Stimulated activated CD4-positive, alpha-beta T cell treated with anti-CD3 and anti-CD28 coated beads, Interleukin-4, amount 100 ng/mL, for 4 hours (primary cell): ENCODE measurements at places on chromosomes 2 and 18.

GRCh38 chr18:79746730-79747129, 51.0 kb upstream of the KCNG2 start:
- DNase-seq, result no peak

DNA sequence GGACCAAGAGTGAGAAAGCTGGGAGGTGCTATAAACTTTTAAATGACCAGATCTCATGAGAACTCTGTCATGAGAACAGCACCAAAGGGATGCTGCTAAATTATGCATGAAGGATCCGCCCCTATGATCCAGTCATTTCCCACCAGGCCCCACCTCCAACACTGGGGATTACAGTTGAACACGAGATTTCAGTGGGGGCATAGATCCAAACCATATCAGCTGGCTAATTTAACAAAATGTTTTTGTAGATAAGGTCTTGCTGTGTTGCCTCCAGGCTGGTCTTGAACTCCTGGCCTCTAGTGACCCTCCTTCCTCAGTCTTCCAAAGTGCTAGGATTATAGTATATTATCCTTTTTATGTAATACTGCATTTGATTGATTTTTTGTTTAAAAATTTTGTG, 56.0 kb downstream of the NBEAL1 start:
- no peak for DNase-seq

GRCh38 chr18:69944436-69944835, 3.2 kb downstream of the CD226 start:
- no peak for DNase-seq

GRCh38 chr2:23824777-23825212, 102.1 kb downstream of the ATAD2B start:
- no peak for DNase-seq

- DNase-seq, result no peak
These were observed 18.2 kb downstream of the PTPRM start for GRCh38 chr18:7585276-7585670.

DNA sequence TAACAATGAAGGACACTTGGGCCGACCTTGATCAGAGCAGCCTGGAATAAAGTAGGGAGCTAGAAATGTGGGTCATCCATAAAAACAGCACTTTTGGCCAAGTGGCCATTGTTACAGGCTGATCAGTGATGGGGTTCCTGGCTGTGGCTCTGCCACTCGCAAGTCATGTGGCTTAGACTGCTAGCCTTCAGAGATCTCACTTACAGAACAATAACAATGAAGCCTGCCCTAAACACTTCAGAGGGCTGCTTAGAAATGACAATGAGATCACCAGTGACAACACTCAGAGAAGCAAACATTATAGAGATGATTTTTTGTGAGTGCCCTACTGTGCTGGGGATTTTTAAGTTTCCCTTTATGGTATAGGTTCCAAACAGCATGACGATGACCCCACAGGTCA, 107.9 kb upstream of the LMAN1 start:
- no peak for DNase-seq

DNA sequence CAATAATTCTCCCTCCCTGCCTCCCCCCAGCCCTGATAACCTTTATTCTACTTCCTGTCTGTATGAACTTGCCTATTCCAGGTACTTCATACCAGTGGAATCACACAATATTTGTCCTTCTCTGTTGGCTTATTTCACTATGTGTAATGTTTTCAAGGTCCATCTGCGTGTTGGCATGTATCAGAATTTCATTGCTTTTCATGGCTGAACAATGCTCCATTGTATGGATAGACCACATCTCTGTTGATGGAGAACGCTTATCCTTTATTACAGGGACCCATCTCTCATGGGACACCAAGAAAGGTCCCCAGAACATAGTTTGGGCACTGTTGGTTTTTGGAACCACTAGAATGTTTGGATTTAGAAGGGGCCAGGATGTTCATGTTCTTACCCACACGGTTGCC, 40.2 kb downstream of the ATOH8 start:
- no peak for DNase-seq

DNA sequence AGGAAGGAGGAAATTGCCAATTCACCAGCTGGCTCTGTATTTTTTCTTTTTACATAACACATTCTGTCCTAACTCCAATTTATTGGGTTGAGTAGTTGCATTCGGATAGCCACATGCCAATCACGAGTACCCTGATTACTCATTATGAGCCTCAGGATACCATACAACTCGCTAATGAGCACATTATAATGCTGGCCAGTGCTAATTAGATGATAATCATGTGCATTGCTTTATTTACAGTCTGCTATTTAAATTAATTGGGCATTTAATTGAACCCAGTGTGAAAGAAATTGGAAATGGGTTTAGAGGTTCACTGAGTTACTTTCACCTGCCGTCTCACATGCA, 15.2 kb downstream of the G6PC2 start:
- no peak for DNase-seq

DNA sequence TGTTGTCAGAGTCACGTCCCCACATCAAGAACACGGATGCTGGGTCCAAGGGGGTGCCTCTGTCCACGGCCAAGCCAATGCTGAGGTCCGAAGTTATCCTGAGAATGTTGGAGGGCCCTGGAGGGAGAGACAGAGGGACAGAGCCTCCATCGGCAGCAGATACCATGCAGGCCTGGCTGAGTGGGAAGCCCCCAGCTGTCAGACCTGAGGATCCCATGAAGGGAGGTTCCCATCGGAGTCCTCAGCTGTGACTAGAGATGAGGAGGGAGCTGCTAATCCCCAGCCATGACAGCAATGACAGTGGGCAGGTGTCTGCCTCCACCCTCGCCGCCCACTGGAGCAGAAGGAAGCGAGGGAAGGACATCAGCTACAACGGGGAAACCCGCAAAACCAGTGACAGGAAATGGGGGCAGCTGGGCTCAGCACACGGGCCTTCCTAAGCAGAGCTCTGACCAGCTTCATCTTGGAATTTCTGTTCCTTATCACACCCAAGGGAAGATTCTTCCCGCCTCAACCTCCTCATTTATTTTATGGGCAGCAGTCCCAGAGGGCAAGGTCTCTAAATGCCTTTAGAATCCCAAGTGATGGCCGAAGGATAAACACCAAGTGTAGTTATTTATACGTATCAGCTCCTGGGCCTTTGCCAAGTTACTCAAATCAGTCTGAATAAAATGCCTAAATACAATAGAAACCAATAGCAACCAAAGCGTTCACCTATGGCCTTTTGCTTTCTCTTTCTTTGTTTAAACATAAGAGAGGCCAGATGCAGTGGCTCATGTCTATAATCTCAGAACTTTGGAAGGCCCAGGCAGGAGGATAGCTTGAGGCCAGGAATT, 32.2 kb downstream of the FAM178B start:
- no peak for DNase-seq

- no peak for DNase-seq
These were observed 122.2 kb downstream of the NCOA1 start for GRCh38 chr2:24613154-24613814.

- no peak for DNase-seq
These were observed 338.0 kb downstream of the BCL11A start for GRCh38 chr2:60215386-60215901.

DNA sequence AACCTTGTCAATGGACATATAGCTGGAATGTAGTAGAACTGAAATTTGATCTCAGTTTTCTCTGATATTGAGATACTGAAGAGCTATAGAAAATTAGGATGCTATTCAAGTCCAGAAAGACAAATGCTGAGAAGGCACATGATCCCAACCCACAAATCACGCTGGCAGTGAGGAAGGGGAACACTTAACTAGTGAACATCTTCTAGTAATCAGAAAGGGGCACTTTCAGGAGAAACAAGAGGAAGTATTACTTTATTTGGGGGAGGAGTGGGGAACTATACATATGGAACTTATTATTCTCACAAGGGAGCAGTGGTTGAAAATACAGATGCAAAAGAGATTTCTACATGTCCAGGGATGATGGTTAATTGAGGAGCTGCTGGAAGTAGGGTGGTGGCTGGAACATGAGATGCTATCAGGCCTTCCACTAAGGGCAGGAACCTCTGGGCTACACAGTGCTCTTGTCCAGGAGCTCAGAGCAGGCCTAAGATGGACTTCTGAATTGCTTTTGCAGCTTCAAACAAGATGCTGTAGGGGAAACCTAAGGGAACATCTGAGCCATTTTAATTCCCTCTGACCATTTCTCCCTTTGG, 79.3 kb downstream of the TGFA start:
- DNase-seq, result no peak

DNA sequence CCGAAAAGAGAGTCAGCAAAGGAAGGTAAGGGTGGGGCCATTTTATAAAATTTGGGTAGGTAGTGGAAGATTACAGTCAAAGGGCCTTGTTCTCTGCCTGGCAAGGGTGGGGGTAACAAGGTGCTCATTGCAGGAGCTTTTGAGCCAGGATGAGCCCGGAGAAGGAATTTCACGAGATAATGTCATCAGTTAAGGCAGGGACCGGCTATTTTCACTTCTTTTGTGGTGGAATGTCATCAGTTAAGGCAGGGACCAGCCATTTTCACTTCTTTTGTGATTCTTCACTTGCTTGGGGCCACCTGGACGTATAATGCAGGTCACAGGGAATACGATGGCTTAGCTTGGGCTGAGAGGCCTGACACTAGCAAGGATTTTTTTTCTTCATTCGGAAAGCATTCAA, 58.1 kb downstream of the CYP1B1 start:
- DNase-seq, result no peak

DNA sequence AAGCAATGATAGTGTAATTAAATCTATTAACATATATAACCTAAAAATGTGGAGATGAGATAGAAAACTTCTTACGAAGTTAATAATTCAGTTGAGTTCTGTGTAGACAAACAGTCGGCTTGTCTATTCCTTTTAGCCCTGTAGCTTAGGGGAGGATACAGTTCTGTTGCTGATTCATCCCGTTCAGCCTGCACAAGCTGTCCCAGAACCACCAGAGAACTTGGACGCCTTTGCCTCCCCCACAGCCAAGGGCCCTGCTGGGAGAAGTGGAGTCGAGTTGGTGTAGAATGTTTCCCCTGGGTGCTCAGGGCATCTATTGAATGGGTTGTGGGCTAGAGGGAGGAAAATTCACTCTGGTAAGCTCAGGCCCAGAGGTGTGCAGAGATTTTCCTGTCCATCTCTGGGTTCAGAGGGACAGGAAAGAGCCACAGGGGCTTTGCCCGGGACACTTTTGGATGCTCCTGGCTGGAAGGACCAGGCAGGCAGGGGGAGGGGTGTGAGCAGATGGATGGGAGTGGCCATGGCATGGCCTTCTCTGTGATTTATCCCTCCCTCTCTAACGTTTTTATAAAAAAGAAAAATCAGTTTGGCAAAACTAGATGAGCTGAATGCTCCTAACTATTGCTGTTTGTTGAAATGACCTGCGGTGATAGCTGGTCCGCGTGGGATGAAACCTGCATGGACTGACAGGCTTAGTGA, 42.8 kb upstream of the GALR1 start:
- DNase-seq, result no peak

GRCh38 chr2:127941461-127941860, 55.7 kb upstream of the AMMECR1L start:
- no peak for DNase-seq

- no peak for DNase-seq
These were observed 75.6 kb downstream of the MBP start for GRCh38 chr18:77057006-77057395.

DNA sequence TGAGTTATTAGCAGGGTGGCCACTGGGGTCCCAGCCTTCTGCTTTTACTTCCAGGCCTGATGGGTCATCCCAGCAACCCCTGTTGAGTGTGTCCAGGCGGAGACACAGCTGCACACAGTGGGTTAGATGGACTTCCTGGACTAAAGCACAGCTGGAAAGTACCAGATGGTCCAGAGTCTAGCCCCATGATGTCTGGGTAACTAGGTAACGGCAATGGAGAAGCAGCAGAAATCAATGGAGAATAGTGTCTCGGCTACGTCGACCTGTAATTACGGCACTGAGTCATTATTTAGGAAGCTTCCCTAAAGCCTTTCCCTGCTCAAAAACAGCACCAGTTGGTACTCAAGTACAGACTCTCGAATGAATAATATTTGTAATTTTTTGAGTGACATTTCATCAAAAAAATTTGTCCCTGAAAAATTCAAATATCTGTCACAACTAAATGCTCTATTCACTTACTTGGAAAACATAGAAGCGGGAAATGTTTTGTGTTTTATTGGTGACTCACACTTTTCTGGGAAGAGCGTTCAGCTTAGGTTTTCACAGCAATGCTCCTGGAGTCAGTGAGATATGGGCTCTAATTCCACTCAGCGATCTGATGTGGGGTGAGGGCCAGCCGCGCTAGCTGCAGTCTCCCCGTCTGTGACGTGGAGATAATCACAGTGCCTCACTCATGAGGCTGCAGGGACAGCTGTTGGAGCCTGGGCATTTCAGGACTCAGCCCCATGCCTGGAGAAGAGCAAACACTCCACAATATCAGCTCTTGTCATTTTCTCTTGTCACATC, 16.2 kb upstream of the ARL4C start:
- DNase-seq, result no peak

DNA sequence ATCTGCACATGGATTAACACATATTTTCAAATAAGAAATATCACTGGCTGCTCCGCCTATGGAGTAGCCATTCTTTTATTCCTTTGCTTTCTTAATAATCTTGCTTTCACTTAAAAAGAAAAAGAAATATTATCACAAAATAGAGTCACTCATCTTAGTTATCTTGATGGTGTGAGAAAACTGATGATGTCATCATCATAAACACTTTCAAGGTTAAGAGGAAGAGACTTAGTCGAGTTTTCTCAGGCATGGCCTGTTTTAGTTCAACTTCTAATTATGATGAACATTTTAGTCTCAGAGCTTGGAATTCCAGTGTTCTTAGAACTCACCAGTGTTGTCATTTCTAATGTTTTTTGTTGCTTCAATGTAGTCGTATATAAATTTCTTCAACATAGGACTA, 506.1 kb downstream of the PTPRM start:
- no peak for DNase-seq

GRCh38 chr2:217162533-217162932, 302.7 kb upstream of the TNP1 start:
- peak; percentile 7 for DNase-seq

DNA sequence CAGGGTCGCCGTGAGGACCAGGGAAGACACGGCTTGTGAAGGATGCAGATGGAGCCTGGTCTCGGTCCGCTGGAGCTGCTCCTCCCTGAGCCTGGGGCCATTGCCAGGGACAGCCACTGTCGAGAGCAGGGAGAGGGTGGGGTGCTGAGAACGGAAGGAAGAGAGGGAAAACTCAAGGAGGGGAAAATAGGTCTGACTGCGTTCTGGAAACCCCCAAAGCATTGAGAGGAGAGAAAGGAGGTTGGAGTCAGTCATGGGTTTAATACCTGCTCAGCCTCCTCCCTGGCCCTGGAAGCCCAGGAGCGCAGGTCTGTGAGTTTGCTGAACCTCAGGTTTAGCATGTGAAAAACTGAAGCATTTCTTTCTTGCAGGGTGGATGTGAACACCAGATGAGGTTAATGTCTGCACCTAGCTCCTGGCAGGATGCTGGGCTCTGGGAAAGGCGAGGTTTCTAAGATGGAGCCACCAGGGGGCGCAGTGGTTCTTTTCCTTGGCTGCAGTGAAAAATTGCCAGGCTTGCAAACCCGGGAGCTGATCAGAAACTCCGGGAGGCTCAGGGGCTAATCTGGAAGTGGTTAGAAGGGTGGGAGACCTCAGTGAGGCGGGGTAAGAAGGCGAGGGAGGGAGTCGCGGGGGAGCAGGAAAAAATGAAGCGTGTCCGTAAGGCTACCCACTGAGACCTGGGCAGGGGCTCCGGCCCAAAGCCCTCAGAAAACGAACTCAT, 33.6 kb upstream of the RNF149 start:
- peak; percentile 72 for DNase-seq

GRCh38 chr2:151049746-151050145, 211.9 kb downstream of the RBM43 start:
- no peak for DNase-seq
